ENCODE measurements at places on chromosomes 16 and 17.

- DNase-seq, result no peak
These were observed 1.6 kb upstream of the GAST start for GRCh38 chr17:41710472-41711090.

DNA sequence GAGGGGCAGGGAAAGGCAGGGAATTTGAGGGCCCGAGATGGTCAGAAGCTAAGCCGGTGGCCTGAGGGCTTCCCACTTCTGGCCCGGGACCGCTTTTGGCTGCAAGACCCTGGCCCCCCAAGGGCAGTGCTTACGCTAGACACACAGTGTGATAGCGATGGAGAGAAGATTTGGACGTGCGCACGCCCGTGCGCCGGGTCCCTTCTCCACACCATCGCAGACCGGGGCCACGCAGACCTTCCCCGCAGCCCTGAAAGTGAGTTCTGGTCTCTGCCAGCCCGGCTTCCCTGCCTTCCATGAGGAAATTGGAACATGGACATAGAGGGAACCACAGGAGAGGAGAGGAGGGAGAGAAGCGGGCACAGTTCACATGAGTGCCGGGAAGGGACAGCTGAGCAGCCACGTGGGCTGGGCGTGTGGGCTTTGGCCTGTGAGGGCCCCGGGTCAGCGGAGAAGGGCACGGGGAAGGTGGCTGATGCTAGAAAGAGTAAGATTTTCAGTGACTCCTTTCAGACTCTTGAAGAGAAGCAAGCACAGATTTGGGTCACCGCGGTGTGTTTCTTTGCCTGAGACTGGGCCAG lies 23.8 kb downstream of the ZFPM1 start:
- no peak for DNase-seq

- peak; percentile 53 for DNase-seq
These were observed 18.0 kb upstream of the ASGR2 start for GRCh38 chr17:7132511-7133094.

GRCh38 chr17:10311131-10311530 lies 61.7 kb downstream of the MYH13 start:
- no peak for DNase-seq

- no peak for DNase-seq
These were observed 262.2 kb upstream of the PMFBP1 start for GRCh38 chr16:72434159-72434558.
